Glutamatergic neuron (in vitro differentiated cells): ENCODE measurements at places on chromosomes 3 and 15. TPM values are rescaled to one million over a fixed set of nuclear protein-coding genes. Genes with fewer than 3 reads are reported as not detected.

DNA sequence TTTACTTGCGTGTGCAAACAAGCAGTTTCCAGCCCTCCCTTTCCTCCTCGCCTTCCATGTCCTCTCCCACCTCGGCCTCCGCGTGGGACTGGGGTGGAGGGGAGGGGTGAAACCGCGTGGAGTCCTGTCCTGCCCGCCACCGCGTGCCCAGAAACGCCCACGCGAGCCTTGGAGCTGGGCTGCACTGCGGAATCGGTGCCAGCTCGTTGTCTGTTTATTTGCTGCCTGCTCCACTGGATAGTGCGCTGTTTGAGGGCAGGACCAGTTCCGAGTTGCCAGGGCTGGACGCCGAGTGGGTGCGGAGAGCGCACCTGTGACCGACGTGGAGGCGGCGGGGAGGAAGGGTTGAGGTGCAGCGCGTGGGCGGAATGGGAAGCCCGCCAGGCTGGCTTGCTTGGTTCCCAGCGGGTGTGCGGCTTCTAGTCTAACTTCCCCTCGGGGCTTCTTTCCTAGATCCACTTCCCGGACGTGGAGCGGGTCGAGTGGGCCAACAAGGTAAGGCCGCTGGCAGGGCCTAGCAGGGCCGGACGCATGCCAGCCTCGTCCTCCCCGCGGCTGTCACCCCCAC lies 17.3 kb downstream of the ESYT3 start:
- no peak overlapping the region for H3K27ac ChIP-seq
- H3K27me3 ChIP-seq, result peaks cover 5% of the 10 kb centered on the region
- H3K4me1 ChIP-seq, result peaks cover 3% of the 10 kb centered on the region
- DNase-seq, result no peak
- no peaks in the 10 kb centered on the region for H3K36me3 ChIP-seq
- H3K4me3 ChIP-seq, result no peak overlapping the region

GRCh38 chr3:38843898-38844297 lies 27.9 kb upstream of the SCN10A start:
- no peaks in the 10 kb centered on the region for H3K4me1 ChIP-seq
- no peaks in the 10 kb centered on the region for H3K36me3 ChIP-seq
- H3K27me3 ChIP-seq, result no peaks in the 10 kb centered on the region
- H3K4me3 ChIP-seq, result no peak overlapping the region

DNA sequence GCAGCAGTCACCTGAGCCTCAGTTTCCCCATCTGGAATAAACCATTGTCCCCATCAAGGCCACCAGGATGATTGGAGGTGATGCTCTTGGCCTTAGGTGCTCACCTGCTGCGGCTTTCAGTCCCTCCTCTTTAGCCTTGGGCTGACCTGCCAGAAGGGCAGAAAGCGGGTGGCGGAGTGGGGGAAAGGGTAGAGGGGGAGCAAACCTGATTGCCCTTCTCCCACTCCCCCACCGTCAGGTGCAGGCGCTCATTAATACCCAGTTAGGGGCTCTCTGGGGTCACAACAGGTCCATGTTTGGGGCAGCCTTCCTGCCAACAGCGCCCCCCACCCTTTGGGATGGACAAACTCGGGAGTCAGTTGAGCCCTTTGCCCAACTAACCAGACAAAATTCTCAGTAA lies 50.5 kb downstream of the GRIP2 start:
- H3K4me3 ChIP-seq, result no peak overlapping the region
- H3K27ac ChIP-seq, result no peak overlapping the region
- peaks cover 2% of the 10 kb centered on the region for H3K27me3 ChIP-seq
- H3K36me3 ChIP-seq, result no peaks in the 10 kb centered on the region

DNA sequence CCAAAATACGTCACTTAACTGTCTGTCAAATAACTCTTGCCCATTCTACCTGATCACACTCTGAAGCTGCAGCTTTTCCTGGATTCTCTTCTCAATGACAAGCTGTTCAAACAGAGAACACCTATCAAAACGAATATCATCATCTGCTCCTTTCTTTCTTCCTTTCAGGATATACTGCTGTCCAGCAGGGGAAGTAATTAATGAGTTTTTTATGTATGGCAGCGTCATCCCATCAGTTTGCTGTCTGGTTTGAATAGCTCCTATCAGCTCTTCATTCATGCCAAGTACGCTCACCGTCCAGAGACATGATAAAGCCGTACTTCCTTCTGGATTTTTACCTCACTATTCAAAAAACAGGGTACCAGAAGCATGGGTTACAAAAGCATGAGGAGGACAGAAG lies at the start of gene CHRM5:
CHRM5 (plus strand) TSS at position 274 of the 400 bp plus-strand sequence. CDS start 94,221 bp downstream, outside the sequence.
- H3K36me3 ChIP-seq, result no peaks in the 10 kb centered on the region
- DNase-seq, result no peak
- H3K27me3 ChIP-seq, result no peaks in the 10 kb centered on the region
- no peak within 1 kb of the TSS for H3K27ac ChIP-seq

The TNFSF10 gene
- not detected for total RNA-seq

The CNOT10 gene
- total RNA-seq, result 35.5 TPM

- no peak overlapping the region for H3K27ac ChIP-seq
- no peaks in the 10 kb centered on the region for H3K36me3 ChIP-seq
- no peak for DNase-seq
- H3K27me3 ChIP-seq, result no peaks in the 10 kb centered on the region
These were observed 75.7 kb downstream of the GMPS start for GRCh38 chr3:155946178-155946577.

The RETNLB gene
- not detected for total RNA-seq

The PDCD7 gene
- total RNA-seq, result 13.6 TPM

DNA sequence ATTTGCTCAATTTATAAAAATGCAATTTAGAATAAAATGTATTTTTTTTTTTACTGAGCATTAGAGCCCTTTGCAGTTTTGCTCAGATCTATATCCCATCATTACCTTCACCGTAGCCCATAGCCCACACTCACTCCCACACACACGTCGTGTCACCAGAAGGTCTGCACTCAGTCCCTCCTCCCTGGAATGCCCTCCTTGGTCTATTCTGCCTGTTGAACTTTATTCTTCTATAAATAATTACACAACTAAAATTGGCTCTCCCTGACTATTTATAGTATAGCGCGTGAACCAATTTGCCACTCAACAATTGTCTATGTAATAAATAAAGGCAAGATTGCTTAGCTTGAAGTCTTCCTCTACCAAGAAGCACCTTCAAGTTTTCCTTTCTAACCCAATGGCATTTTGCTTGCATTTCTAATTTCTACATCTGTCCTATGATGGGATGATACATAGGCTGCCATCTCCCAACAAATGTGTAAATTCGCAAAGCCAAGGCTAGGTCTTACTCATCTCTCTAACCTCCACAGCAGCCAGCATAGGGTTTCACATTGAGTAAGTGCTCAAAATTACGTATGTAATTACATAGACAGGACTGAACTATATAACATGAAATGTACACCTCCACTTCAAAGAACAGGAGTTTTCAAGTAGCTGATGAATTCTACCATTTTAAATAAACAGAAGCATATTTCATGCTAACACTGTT lies 172.0 kb upstream of the HES1 start:
- H3K36me3 ChIP-seq, result no peaks in the 10 kb centered on the region
- no peak for DNase-seq
- no peak overlapping the region for H3K27ac ChIP-seq
- H3K4me1 ChIP-seq, result no peaks in the 10 kb centered on the region
- peaks cover 5% of the 10 kb centered on the region for H3K27me3 ChIP-seq

The ANKRD63 gene
- total RNA-seq, result not detected

DNA sequence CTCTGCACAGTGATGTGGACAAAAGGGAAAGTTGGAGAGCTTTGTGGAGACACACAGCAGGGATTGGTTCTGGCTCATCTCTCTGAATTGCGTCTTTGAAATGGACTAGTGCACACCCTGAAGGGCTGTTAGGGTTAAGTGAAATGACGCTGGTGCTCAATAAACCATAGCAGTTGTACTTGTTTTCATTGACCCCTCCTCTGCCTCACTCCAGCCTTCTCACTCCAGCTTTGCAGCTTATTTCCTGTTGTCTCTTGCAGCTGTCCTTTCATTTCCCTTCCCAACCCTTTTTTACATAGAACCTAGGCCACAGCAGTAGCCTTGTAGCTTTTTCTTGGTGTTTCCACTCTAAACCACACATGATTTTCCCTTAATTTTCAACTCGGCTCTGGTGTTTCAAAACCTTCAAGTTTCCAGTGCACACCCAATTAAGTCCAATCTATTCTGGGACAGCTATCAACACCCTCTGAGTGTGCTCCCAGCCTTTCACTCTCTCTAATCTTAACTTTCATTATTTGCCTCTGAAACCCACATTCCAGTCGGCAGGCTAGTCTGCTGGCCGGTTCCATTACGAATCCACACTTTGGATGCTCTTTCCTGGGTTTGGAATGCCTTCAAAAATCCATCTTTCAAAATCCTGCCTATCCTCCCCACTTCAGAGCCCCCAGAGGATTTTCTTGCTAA lies 6.4 kb downstream of the C3orf52 start:
- no peak overlapping the region for H3K4me3 ChIP-seq
- no peak overlapping the region for H3K27ac ChIP-seq
- peaks cover 10% of the 10 kb centered on the region for H3K4me1 ChIP-seq

DNA sequence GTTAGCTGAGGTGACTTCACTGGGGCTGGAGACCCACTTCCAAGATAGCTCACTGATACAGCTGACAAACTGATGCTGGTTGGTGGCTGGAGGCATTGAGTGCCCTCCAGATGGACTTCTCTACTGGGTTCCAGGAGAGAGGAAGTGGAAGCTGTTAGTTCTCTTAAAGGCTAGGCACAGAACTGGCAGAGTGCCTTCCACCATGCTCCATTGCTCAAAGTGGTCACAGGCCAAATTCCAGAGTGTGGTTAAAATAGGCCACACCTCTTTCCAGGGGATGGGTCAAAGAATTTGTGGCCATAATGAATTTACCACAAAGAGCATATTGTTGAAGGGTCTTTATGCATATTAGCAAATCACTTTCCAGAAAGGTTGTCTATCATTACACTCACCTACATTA lies 74.2 kb downstream of the NMD3 start:
- no peak for DNase-seq
- no peaks in the 10 kb centered on the region for H3K4me1 ChIP-seq
- H3K36me3 ChIP-seq, result peaks cover 22% of the 10 kb centered on the region

- peaks cover 1% of the 10 kb centered on the region for H3K27me3 ChIP-seq
- H3K36me3 ChIP-seq, result peaks cover 4% of the 10 kb centered on the region
- no peak overlapping the region for H3K27ac ChIP-seq
- no peak for DNase-seq
- H3K4me1 ChIP-seq, result no peaks in the 10 kb centered on the region
These were observed 31.6 kb upstream of the RAP2B start for GRCh38 chr3:153130312-153130977.

- H3K4me3 ChIP-seq, result no peak overlapping the region
- H3K36me3 ChIP-seq, result no peaks in the 10 kb centered on the region
- no peak overlapping the region for H3K27ac ChIP-seq
- H3K4me1 ChIP-seq, result no peaks in the 10 kb centered on the region
- no peaks in the 10 kb centered on the region for H3K27me3 ChIP-seq
These were observed 59.0 kb upstream of the PPARG start for GRCh38 chr3:12229896-12230295.
